ENCODE measurements at places on chromosomes 5 and 9.

DNA sequence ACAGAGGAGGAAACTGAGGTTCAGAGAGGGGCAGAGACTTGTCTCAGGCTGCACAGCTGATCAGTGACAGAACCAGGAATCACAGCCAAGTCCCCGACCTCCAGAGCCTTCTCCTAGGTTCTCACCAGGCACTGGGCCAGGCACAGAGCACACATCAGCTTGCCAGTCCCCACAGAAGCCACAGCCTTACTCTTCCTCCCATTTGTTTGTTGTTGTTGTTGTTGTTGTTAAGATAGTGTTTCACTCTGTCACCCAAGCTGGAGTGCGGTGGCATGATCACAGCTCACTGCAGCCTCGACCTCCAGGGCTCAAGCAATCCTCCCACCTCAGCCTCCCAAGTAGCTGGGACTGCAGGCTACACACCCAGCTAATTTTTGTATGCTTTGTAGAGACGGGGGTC, 41.4 kb downstream of the NAIF1 start:
- no peak for DNase-seq

- no peak for DNase-seq
Observed at GRCh38 chr5:3356016-3356415, 239.6 kb upstream of the IRX1 start.

GRCh38 chr9:93815677-93816076, 139.5 kb downstream of the BARX1 start:
- no peak for DNase-seq

DNA sequence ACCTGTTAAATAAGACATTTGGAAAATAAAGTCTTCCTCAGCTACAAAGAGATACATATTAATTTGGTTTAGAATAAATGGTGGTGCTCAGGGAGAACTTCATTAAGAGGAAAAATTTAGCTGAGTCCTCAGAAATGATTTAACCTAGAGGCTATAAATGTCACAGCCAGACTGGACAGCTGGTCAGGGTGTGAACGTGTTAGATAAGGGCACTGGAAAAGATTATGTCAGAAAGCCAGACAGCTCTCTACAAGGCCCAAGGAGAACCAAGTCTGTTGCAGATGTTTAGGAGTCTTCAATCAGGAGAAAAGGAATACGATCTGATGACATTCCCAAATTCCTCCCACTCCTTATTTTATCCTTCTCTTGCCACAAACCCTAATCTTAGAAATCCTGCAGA, 265.2 kb downstream of the MAT2B start:
- no peak for DNase-seq

DNA sequence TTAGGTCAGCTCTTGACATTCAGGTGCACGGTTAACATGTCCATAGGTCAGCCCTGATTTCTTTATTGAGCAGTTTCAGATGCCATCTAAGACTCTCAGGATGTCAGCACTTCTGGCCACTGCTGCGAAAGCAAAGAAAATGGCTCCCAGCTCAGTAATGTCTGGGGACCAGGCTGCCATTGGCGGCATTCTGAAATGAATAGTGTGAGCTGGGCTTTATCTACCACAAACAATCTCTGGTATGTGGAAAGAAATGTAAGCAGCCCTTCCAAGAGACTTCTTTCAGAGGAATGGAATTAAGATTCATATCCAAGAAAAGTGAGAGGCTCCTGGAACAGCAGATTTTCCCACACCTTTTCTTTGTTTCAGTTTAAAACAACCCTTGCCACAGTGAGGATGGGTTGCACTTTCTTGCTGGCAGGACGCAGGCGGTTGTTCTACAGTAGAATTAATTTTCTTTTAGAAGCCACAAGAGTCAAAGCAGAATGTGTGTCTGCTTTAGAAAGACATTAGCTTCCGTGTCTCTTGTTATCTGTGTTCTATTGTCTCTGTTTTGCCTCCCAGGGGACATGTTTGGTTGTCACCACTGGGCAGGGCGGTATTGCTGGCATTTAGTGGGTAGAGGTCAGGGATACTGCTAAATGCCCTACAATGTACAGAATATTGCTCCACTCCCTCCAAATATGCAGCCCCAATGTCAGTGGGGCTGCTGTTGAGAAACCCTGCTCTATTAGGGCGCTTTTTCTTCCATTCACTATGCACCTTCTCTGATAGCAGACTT, 149.9 kb upstream of the ANKH start:
- no peak for DNase-seq
